Liver (tissue), 10 donors: ENCODE measurements at places on chromosomes 12 and 14.

DNA sequence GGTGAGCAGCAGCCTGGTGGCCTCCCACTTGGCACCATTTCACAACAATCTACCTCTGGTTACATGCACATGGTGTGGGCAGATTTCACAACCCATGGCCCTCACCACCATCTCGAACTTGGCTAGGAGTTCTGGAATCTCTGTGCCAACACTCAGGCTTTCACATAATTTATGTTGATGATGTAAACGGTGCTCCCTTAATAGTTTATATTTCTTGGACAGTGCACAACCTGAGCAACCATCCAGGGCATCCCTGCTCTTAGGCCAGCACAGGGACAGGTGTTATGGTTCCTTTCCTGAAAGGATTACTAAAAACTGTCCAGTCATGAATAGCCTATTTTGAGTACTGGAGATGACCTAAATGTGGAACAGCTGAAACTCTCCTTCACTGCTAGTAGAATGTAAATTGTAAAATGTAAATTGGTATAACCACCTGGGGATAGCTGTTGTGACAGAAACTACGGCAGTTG lies 28.6 kb downstream of the ABCB9 start:
- no peak for DNase-seq

GRCh38 chr14:33696165-33696564 lies 254.7 kb downstream of the EGLN3 start:
- no peak for DNase-seq

GRCh38 chr12:16716928-16717327 lies 111.0 kb upstream of the LMO3 start:
- DNase-seq: no peak

DNA sequence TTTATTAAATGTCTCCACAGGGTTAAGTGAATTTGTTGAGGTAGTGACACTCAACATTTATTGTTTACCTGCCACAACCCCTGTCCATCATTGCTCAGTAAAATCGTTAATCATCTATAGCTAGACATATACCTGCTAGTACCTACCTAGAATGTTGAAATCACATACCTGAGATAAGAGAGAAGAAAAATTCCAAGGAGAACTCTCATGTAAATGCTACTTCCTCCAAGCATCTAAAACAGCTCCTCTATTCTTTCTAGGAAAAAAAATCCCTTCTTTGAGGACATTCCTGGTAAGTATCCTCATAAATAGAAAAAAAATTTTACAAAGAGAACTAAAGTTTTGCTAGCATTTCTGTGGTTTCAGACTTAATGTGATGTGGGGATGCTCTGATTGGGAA lies 325.1 kb downstream of the DAD1 start:
- DNase-seq: no peak

DNA sequence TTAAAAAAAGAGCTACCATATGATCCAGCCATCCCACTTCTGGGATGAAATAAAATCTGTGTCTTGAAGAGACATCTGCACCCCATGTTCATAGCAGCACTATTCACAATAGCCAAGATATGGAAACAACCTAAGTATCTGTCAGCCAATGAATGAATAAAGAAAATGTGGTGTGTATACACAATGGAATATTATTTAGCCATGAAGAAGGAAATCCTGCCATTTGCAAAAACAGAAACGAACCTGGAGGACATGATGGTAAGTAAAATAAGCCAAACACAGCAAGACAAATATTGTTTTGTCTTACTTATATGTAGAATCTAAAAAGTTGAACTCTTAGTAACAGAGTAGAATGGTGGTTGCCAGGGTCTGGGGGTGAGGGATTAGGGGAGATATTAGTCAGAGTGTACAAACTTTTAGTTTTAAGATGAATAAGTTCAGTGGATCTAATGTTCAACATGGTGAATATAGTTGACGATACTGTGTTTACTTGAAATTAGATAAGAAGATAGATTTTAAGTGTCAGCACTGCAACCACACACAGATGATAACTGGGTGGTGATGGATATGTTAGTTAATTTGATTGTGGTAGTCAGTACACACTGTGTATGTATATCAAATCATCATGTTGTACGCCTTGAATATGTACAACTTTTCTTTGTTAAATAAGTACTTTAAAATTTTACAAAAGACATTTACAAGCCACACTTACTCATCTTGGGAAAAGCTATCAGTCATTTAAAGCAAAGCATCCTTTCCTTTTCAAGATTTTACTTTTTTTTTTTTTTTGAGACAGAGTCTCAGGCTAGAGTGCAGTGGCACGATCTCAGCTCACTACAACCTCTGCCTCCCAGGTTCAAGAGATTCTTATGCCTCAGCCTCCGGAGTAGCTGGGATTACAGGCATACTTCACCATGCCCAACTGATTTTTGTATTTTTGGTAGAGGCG lies 89.9 kb downstream of the BICD1 start:
- no peak for DNase-seq

DNA sequence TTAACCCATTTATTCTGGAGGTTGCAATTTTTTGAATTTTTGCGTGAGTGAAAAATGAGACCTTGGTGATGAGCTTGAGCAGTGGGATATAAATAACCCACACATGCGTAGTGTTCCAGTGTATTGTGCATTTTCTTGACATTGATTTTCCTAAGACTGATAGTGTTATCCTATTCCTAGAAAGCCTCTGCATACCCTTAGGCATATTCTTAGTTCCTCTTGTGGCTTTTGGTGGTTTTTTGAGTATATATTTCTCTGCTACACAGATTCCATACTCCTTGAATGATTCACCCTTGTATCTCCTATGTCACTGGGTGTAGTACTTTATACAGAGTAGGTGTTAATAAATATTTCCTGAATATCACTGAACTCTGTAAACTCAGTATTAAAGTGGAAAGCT lies 363.4 kb upstream of the PDE3A start:
- DNase-seq: no peak

DNA sequence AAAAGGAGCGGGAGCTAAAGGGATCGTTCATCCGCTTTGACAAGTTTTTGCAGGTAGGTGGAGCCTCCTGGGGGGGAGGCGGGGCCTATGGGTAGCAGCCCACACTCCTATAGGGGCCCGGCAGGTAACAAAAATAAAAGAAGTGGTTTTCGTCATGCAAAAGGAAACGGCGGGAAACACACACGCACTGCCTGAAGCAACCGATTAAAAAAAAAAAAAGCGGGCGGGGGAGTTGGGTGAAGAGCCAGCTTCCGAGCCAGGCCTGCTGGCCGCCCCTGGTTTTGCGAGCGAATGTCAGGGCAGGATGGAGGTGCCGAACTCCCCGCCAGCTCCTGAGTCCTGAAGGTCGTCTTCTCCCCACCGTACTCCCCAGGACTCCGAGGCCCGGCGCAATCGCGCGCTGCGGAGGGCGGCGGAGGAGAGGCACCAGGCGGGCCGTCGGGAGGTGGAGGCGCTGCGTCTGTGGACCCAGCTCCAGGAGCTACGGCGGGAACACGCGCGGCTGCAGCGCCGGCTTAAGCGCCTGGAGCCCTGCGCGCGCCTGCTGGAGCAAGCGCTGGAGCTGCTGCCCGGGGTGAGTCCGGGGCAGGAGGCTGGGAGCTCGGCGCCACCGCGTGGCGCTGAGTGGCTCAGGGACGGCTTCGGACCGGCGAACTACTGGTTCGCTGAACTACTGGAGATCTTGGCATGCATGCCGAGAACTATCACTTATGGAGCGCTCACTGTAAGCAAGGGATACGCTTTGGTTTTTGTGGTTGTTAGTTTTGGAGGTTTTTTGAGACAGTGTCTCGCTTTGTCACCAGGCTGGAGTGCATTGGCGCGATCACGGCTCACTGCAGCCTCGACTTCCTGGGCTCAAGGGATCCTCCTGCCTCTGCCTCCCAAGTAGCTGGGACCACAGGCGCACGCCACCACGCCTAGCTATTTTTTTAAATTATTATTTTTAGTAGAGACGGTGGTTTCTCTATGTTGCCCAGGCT lies 3.6 kb downstream of the CFAP73 start:
- DNase-seq: peak; percentile 46

GRCh38 chr14:50961605-50962221 lies 17.4 kb upstream of the PYGL start:
- no peak for DNase-seq

DNA sequence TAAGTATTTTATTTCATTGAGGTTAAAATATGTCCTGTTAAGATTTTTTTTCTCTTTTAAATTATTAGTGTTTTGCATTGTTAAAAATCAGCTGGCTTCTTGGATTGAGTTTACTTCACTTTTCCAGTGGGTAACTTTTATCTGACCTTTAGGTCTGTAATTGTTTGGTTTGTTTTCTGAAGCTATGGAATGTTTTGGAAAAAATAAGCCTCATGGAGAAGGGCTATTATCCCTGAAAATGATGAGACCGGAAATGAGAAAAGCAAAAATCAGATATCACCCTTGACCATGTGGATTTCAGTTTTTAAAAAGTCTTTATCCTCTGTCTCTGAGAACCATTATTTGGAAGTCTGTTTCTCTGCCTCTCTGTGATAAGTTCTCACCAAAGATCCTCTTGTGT lies 180.9 kb downstream of the RAD51B start:
- DNase-seq: no peak

GRCh38 chr14:100066962-100067361 lies 1.7 kb downstream of the EVL start:
- no peak for DNase-seq

- no peak for DNase-seq
Observed at GRCh38 chr12:24404086-24404815, 454.8 kb upstream of the SOX5 start.

DNA sequence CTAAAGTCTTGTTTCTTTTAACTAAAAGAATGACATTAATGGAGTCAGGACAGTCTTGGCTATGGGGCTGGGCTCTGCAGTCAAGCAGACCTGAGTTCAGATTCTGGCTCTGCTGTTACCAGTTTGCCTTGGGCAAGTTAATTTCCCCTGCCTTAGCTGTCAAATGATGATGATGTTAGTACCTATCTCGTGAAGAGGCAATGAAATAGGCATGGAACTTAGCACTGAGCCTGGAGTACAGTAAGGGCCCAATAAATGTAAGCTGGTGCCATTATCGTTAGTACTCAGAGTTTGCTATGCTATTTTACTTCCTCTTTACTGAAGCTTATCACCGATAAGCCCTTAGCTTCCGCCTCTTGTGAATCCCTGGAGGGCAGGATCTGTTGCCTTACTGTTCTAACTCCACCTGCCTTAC lies 8.5 kb downstream of the FBXW8 start:
- no peak for DNase-seq

GRCh38 chr12:6854036-6854435 lies 2.1 kb downstream of the USP5 start:
- no peak for DNase-seq

GRCh38 chr12:72207079-72207478 lies 65.1 kb upstream of the TRHDE start:
- DNase-seq: no peak
